NCI-H2227 treated with DMSO at 0.1 percent for 48 hours (cell line): ENCODE measurements at places on chromosomes 2 and 18.

GRCh38 chr2:72414137-72414760 lies 266.6 kb upstream of the CYP26B1 start:
- DNase-seq = no peak

DNA sequence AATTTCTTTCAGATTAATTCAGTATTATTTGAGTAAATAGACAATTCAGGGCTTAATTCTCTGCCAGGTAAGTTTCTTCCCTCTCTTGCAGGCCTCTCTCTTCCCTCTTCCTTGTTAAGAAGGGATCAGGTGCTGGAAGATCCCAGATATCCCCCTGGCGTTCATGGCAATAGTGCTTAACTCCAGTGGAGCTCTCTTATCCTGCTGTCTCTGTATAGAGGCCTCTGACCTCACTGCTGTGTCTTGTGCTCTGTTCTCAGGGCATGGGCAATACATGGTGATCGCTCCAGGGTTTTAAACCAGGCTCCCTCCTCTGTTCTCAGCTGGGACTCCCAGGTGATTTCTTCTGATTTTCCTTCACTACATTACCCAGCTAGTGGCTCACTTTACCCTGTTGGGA lies 226.8 kb downstream of the MC4R start:
- no peak for DNase-seq

GRCh38 chr2:96143231-96143847 lies 1.9 kb downstream of the DUSP2 start:
- no peak for DNase-seq

DNA sequence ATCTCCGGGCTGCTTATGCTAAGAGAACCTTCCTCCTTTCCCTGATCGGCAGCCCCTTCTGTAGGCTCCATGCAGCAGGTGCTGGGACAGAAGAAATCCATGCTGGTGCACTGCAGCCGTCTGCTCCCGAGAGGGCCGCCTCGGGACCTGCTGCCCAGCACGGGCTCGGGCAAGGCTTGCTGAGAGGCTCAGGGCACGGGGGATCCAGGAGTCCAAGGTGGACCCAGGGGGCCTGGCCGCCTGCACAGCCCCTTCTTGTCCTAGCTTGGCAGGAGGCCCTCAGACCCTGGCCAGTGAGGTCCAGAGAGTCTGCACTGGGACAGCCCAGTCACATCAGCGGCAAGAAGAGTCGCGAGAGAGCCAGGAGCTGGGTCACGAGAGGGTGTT lies 13.3 kb upstream of the DUSP2 start:
- DNase-seq = no peak

DNA sequence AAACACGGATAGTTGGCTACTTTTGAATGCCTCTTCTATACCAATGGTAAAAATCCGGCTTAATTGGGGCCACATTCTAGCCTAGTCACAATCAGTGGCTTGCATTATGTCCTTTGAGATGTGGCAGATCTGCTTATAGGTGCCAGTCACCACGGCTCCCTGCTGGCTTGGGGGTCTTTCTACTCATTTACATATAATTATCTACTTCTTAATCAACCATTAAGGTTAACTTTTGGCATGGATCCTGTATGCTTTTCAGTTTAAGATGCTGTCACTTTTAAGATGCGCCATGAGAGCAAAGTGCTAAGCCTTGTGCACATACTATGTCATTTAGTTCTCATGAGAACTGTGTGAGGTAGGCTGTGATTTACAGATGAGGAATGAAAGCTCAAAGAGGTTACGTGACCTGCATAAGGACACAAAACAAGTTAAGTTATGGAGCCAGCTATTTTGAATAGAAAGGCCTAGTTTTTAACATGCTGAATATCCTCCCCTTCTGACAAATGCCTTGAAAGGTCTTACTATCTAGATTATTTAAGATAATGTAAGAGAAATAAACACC lies 4.1 kb downstream of the NEDD4L start:
- DNase-seq = no peak

GRCh38 chr2:233605680-233606079 lies 11.8 kb upstream of the UGT1A8 start:
- DNase-seq = no peak

GRCh38 chr18:76449111-76449453 lies 46.0 kb downstream of the ZNF516 start:
- no peak for DNase-seq

GRCh38 chr2:128489526-128490273 lies 171.0 kb upstream of the HS6ST1 start:
- no peak for DNase-seq

- DNase-seq = no peak
Measured at GRCh38 chr2:114034742-114035141, 144.9 kb downstream of the ACTR3 start.

GRCh38 chr18:13374468-13375301 lies 156.1 kb downstream of the LDLRAD4 start:
- peak; percentile 79 for DNase-seq

- no peak for DNase-seq
Measured at GRCh38 chr18:50057009-50057408, 137.9 kb downstream of the MYO5B start.

GRCh38 chr2:6812857-6813530 lies 52.7 kb downstream of the CMPK2 start:
- no peak for DNase-seq

- DNase-seq = no peak
Measured at GRCh38 chr2:133579274-133579673, 11.0 kb upstream of the NCKAP5 start.

- DNase-seq = no peak
Measured at GRCh38 chr2:75311993-75312392, 112.7 kb upstream of the TACR1 start.

DNA sequence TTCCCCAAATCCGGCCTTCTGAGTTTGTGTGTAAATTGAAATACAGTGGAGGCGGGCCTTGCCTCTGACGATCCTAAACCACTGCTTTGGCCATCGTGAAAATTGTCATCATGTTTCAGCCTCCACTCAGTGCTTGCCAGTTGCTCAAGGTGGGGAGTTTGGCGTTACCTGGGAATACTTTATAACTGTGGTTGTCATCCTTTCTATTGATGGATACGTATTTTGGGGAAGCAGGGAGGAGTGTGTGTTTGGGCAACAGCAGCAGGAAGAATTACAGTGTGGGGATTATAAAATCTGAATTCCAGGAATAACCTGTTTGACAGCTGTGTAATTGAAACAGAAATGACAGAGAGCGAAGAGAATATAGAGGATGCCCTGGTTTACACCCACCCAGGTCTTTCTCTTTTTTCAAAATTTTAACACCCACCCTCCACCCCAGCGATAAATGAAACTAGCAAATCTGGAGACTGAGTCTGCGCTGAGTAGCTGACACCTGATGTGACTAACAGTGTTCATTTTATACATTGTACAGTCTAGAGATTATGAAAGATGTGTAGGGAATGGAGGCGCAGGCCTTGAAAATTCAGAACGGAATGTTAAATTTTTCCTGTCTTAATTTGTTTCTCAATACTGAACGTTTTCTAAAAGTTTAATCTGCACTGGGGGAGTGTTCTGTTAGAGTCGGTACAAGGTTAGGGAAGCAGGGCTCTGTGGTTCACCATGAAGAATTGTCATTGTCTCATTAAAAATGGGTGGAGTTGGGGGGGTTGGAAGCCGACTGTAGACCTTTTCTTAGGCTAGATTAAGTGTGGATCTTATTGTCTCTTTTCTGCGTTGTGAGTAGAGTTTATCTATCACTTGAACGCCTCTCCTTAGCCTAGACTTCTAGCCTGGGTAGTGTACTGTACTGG lies 1.6 kb downstream of the MAP4K4 start:
- DNase-seq = no peak

GRCh38 chr2:190859347-190860297 lies 21.0 kb upstream of the GLS start:
- no peak for DNase-seq

- no peak for DNase-seq
Measured at GRCh38 chr18:55078303-55078932, 119.2 kb upstream of the CCDC68 start.

DNA sequence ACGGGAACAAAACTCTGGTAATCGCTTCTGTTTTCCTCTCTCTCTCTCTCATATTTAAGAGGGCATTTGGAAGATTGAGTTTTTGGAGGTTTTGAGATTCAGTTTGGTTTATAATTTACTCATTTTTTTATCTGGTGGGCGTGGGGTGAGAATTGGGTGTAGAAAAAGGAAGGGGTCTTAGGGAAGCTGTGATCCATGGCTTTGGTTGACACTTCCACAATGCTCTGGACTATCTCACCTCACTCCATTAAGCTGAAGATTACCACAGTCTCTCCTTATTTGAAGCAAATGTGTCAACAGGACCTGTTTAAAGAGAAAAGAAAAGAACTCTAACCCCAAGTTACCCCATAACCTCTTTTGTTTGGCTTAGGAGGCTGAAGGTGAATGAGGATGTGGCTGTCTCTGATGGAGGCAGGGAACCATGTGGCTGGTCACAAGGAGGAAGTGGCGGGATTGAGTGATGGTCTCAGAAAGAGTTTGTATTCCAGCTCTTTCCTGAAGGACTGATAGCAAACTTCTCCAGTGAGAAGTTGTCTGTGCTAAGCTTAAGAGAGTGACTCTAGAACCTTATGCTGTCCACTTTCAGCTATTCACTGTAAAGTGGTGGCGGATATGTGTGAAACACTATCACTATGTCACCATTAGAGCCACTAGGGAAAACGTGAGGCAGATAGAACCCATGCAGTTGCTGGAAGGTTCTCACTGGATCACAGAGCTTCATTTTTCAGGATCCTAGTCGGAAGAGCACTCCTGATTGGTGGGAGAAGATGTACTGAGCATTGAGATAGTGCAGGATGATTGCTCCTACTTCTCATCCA lies 934 bp downstream of the ZNF804A start:
- DNase-seq = no peak

GRCh38 chr2:23375448-23375847 lies 9.5 kb upstream of the KLHL29 start:
- DNase-seq = no peak

GRCh38 chr2:119126650-119127049 lies 31.9 kb downstream of the C1QL2 start:
- no peak for DNase-seq

DNA sequence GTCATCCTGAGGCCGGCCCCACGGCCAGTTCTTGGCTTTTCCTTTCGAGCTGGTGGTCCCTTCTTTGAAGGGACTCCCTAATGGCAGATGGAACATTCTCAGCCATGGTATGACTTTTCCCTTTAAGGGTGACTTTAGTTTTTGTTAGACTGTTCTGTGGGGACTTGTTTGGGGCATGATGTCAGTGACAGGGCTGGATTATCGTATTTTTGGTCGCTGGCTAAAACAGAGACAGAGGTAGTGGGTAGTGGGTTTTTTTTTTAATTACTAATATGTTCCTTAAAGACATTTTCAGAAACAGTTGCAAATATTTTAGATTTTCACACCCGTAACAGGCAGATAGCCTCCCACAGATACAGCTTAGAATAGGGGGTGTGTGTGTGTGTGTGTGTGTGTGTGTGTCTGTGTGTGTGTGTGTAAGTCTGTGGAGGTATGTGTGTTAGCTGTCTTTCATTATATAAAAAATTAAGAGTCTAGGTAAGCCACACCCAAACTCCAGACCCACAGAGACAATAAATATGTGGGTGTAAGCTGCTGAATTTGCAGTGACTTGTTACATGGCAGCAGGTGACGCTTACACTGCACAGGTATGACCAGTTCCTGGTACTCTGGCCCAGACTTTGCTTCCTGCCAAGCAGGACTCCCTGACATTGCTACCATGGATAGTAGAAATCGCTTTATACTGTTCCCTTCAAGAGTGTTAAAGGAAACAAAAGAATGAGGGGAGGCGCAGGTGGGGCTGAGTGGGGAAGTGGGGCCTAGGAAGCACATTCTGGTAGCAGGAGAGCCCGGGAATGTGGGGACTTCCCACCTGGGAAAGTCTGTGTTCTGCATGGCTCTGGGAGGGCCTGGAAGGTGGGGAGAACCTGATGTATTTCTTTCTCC lies 20.9 kb downstream of the NCK2 start:
- DNase-seq = no peak

- DNase-seq = no peak
Measured at GRCh38 chr2:8799004-8799403, 38.4 kb downstream of the KIDINS220 start.

GRCh38 chr2:224381521-224382279 lies 20.2 kb downstream of the FAM124B start:
- no peak for DNase-seq

GRCh38 chr2:41923156-41923786 lies 124.5 kb upstream of the PKDCC start:
- DNase-seq = no peak

DNA sequence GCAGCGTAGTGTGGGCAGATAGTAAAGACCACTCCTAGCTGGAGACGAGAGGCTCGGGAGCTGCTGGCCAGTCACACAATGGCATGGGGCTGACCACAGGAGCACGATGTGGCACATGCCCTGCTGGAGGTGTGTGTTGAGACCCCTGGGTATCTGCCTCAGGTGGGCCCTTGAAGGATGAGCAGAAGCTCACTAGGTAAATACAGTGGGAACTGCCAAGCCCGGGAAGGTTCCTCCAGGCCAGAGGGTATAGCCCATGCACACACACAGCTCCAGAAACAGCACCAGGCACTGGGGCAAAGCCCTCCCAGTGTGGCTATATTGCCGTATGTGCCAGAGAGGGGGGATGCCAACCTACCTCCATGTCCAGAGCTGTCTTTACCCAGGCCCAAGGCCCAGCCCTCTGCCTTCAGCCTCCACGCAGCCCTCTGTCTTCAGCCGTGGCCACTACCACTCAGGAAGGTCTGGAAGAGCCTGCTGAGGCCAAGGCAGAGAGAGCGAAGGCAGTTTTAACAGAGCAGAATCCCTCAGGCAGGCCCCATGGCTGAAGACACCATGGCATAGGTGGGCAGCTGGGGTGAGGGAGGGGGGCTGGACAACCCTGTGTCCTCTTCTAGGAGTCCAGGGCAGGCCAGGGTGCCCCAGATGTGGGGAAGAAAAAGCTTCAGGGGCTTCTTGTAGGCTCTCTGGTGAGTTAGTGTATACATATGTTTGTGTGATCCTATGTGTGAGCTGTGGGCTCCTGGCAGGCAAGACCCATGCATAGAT lies 7.0 kb upstream of the ARID5A start:
- DNase-seq = no peak

- DNase-seq = no peak
Measured at GRCh38 chr18:26757263-26758019, 108.1 kb downstream of the AQP4 start.

DNA sequence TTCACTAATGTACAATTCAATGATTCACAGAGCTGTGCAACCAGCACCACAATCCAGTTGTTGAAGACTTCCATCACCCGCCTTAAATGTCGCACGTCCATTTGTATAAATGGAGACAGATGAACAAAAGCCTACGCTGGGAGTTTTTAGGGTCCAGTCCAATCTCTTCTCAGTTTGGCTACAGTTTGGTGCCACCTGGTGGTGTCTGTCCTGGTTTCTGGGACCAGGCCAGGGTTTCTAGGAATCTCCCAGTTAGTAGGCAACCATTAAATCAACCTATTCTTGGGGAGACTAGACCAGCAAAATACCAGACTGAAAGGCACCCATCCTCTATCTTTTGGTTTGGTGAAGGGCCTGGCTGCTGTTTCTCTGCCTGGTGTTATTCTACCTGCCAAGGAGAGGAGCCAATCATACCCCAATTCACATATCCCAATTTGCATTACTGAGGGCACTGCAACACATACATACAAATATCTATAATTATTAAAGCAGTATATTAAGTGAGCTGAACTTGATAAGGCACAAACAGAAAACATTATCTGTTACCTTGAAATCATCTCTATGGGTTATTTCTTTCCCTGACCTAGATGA lies 3.2 kb upstream of the DDX1 start:
- peak; percentile 68 for DNase-seq
